ENCODE measurements at places on chromosomes 6 and 20.

DNA sequence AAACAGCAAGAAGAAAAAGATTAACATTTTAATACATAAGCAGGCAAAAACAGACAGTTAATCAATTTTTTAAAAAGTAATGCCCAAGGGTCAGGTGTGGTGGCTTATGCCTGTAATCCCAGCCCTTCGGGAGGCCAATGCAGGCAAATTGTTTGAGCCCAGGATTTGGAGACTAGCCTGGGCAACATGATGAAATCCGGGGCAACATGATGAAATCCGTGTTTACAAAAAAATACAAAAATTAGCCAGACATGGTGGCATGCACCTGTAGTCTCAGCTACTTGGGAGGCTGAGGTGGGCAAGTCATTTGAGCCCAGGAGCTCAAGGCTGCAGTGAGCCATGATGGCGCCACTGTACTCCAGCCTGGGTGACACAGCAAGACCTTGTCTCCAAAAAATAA lies 94.1 kb upstream of the DST start:
- no peak for DNase-seq

- DNase-seq, result no peak
These were observed 130.1 kb upstream of the ASCC3 start for GRCh38 chr6:101011186-101011585.

GRCh38 chr6:106925948-106926347 lies 48.6 kb downstream of the CD24 start:
- no peak for DNase-seq

GRCh38 chr6:157069585-157069984 lies 253.7 kb downstream of the TMEM242 start:
- DNase-seq, result no peak

GRCh38 chr6:99432877-99433276 lies 7.8 kb upstream of the PNISR start:
- DNase-seq, result no peak

GRCh38 chr6:35368038-35368887 lies 25.9 kb downstream of the PPARD start:
- DNase-seq, result peak; percentile 65

DNA sequence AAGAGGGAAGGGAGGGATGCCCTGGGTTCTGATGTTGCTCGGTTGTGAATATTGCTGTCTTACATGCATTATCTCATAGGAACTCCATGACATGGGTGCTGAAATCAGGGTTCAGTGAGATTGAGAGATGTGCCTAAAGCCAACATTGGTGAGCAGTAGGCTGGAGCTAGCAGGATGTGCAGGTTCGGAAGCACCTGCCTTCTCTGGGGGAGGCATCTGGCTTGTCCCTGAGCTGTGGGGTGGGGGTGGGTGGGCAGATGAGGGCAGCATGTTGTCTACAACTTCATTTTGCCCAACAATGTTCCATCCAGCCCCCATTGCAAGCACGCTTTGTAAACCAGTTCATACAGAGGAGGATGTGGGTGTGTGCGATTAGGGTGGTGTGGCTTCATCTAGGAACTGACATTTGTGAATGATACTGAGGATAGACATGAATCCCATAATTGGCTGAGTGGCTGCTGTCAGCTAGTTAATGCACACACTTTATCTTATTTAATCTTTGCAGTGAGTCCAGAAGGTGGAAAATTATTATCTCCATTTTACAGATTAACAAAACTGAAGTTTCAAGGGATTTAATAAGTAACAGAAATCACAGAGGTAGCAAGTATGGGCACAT lies 119.4 kb downstream of the SYNDIG1 start:
- DNase-seq, result no peak

GRCh38 chr6:17565399-17565798 lies 34.7 kb upstream of the FAM8A1 start:
- DNase-seq, result no peak

DNA sequence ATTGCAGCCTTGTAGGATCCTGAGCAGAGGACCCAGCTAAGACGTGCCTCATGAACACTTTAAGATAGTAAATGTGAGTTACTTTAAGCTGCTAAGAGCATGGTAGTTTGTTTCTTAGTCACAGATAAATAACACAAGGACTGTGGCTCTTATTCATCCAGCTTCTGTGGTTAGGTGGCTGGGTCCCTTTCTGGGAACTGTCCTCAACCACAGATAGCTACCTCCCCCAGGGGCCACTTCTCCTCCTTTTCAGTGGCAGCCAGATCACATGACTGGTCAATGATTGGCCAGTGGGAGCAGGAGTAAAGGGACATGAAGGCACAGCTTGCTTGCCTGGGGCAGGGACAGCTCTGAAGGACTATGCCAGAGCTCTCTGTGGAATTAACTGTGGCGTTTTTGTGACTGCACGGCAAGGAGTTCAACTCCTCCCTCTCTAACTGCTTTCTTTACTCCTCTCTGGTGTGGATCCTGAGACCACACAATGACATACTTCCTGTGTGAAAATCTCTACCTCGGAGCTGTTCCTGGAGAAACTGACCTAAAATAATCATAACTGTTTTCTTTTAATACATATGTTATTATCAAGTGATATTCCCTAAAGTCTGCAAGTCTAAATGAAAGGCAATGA lies 76.5 kb downstream of the NRN1 start:
- DNase-seq, result no peak

DNA sequence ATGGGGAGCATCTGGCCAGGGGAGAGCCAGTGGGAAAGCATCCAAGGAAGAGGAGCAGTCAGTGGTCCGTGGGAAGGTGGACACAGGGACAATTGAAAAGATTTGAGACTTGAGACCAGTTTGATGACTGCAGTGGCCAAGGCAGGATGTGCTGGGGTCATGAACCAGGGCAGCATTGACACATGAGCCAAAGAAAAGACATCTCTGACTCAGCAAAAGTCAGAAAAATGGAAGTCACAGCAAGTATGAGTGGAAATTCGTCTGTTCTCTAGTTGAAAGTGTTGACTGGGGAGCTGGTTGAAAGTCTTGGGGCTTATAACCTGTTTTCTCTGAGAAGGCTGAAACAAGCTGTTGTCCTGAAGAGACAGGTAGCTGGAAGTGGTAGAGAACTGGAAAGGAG lies 31.3 kb downstream of the RAB22A start:
- no peak for DNase-seq

DNA sequence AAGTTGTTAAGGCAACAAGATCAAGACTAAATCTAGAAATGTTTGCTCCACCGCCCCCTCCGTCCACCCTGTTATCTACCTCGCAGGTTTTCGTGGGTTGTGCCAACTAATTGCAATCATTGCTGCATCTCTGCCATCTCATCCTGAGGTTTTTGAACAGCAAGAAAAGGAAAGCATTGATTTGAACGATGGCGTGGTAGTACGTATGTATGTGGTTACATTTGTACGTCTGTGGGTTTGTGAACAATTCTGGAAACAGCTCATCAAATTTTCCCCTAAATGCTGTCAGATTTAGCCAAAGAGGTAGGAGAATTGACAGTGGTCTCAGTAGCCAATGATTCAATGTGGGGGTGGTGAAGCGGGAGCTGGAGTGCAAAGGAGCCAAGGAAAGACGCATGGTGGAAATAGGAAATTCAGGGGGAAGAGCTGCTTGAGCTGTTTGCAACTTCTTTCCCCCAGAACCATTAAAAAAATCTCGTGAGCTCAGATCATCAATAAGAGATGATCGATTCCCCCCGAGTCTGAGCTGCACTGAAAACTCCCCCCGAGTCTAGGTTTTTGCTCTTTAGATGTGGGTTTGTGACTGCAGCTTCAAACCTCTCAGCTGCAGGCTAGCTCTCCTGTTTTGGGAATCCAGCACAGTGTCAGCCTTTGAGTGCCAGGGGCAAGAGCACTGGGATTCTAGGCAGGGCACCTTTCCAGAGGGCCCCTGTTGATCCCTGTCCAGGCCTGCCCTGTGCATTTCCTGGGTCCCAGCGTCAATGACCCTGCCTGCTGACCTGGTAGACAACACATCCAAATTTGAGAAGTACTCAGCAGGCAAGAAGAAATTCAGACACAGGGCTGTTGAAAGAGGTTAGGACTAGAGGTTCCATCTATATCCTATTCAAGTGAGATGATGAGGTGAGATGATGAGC lies 72.6 kb upstream of the LY86 start:
- no peak for DNase-seq

DNA sequence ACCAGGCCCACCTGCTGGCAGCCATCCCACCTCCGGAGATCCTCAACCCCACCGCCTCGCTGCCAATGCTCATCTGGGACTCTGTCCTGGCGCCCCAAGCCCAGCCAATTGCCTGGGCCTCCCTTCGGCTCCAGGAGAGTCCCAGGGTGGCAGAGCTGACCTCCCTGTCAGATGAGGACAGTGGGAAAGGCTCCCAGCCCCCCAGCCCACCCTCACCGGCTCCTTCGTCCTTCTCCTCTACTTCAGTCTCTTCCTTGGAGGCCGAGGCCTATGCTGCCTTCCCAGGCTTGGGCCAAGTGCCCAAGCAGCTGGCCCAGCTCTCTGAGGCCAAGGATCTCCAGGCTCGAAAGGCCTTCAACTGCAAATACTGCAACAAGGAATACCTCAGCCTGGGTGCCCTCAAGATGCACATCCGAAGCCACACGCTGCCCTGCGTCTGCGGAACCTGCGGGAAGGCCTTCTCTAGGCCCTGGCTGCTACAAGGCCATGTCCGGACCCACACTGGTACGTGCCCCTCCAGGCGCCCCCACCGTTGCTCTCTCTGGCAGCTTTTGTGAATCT lies 1.1 kb downstream of the SNAI1 start:
- DNase-seq, result peak; percentile 48

DNA sequence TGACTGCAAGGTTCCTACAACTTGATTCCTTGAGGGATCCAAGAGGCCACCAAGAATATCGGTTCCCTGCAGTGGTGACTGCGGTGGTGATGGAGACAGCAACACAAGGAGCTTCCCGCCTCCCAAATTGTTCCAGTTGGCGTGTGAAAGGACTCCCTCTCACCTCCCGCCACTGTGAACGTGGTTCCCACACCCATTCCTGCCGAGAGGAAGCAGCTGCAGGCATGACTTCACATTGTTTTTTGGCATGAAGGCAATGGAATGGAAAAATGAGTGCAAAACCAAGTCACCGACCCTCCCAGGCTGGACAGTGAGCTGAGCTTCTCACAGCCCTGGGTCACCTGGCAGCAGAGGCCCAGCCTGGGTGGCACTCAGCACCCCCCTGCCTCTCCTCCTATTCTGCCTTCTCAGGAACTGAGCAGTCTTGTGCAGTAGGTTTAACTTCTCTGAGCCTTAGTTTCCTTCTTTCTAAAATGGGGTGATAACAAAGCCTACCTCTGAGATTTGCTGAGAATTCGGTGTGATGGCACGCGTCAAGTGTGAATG lies 75.0 kb downstream of the CNKSR3 start:
- DNase-seq, result no peak

- DNase-seq, result no peak
These were observed 295.7 kb upstream of the RUNX2 start for GRCh38 chr6:45032426-45032825.

All from AG20443 (cell line).